ENCODE measurements at places on chromosomes 4 and X. TPM values are rescaled to one million over a fixed set of nuclear protein-coding genes. Genes with fewer than 3 reads are reported as not detected.

The KCTD8 gene
- 1.3 TPM for total RNA-seq

The HTN3 gene
- not detected for total RNA-seq

The SMIM43 gene
- not detected for total RNA-seq

The WAS gene
- total RNA-seq: 17.8 TPM

The PPEF2 gene
- total RNA-seq: not detected

The PSAPL1 gene
- 0.48 TPM for total RNA-seq

The FHDC1 gene
- 2.0 TPM for total RNA-seq

The CRMP1 gene
- 0.28 TPM for total RNA-seq

DNA sequence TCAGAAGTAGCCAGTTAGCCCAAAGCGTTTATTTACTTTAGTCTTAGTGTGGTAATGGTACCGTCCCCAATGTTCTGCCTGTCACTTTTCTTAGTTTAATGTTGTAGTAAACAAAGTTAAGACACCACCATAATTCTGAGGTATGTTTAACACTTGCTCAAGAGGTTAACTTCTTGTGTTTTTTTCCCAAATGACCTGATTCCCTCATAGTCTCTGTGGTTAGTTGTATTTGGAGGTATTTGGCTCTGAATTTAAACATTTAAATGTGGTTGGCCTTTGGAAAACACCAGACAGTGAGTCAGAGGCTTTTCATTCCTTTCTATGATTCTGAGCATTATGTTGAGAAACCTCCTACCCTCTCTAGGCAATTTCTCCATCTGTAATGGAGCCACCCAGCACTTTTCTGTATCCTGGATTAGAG, 47.9 kb downstream of the CXCL1 start:
- DNase-seq: no peak

GRCh38 chrX:39813631-39814277, 284.0 kb downstream of the BCOR start:
- no peak for DNase-seq

DNA sequence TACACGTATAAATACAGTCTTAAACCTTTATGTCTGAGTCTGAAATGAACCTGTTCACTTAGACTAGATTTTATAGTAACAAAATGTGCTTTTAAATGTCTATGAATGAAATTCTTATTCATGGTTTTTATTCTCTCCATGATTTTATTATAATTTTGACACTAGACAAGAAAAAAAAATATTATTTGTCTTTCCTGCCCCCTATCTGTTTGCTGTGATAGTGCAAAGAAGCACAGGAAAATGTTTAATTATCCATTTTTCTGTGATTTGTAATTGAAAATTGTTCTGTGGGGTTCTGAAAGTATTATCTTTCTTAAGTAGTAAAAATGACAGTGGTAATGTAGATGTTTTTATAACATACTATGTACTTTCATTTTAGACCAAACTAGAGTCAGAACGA, 52.0 kb downstream of the INTS6L start:
- no peak for DNase-seq

- no peak for DNase-seq
Measured at GRCh38 chrX:103531002-103531401, 11.7 kb upstream of the RAB40A start.

DNA sequence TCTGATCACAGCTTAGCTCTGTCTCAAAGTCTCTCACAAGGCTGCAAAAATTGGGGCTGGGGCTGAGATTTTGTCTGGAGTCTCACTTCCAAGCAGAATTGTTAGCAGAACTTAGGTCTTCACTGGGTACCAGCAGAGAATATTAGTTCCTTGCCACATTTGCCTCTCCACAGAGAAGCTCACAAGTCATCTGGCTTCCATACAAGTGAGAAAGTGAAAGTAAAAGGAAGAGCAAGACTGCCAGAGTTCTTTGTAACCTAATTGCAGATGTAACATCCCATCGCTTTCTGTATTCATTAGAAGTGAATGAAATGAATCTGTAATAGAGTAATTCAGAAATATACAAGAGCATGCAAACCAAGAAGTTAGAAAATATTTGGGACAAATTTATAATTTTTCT, 624.1 kb upstream of the GNPDA2 start:
- no peak for DNase-seq

- DNase-seq: no peak
Measured at GRCh38 chr4:954211-955020, 19.0 kb downstream of the DGKQ start.

DNA sequence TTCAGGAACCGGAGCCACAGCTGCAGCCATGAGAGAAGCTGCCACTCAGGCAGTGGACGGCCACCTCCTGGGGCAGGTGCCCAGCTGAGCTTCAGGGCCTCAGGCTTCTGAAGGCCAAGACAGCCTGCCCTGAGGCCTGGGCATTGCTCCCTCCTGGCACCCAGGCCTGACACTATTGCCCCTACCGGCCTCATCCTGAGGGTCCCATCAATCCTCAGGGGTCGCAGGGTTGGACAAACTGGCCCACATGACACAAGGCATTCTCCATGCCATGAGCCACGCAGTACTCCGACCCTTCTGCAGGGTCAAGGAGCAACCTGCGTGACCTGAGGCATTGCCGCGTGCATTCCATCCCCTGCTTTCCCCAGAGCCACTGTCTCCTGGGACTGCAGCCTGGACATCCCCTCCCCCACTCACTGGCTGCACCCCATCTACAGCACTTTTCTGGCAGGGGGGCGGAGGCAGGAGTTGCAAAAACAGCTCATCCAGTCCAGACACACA, 3.0 kb upstream of the ZFP92 start:
- DNase-seq: no peak

GRCh38 chrX:54785901-54786300, 12.2 kb downstream of the ITIH6 start:
- DNase-seq: no peak

GRCh38 chr4:147118528-147118927, 172.9 kb upstream of the TTC29 start:
- DNase-seq: no peak

DNA sequence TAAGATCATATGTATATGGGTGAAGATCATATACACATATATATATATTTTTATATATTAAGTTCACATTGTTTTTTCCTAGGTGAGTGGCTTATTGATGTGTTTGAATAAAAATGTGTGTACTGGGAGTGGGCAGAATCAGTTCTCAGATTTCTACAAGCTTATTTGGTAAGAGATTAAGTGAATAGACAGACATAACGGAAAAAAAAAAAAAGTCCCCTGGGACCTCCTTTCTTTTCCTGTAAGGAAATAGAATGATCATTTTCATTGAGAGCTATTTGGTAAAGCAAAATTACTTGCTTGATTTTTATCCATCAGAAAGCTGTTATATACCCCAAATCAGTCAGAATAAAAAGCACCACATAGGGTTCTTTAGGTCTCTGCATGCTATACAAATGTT, 597.7 kb downstream of the PCDH18 start:
- no peak for DNase-seq

GRCh38 chr4:76562161-76562560, 127.1 kb downstream of the SHROOM3 start:
- no peak for DNase-seq

DNA sequence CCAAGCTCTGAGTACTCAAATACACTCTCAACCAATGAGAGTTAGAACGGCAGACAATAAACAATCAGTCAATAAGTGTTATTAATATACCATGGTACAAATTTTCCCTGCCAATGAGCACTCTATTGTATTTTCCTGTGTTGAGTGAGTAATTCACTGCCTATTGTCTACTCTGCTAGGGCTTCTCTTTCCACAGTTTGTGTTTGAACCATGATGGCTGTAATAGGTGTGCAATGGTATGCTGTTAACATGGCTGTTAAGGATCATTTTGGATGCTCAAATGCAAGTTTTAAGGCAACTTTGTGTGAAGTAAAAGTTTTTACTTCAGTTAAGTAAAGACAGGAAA, 41.2 kb downstream of the RPS6KA3 start:
- DNase-seq: no peak

DNA sequence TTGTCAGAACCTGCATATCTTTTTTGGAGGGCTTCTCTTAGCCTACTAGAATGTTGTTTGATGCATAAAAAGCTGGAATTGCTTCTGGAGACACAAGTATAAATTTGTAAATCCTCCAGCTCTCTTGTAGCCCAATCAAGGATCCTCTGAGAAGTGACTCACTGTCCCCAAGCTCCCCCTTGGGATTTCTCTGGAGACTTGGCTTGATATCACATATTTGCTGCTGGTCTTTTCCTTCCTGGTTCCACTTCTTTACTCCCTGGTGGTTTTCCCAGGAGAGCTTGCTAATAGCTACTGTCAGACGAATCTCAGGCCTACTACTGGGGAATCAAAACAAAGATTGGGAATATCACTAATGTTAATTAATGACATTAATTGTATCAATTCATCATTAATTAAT, 173.1 kb downstream of the STK32B start:
- no peak for DNase-seq

DNA sequence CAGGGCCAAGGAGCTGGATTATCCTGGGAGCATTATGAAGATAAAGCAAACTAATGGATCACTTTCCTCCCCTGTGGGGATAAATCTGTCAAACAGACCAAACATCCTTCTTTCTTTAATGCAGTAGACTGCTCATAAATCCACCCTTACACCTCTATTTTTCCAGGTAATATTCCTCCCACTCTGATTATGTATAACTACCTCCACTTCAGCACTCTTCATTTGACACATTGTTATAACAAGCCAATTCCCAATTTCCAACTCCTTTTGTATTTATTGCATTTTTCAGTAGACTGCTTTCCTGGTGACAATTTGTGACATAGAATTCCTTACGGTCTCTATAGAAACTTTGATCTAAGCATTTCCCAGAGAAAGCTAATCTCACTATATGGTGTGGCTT, 115.0 kb upstream of the PRKG2 start:
- DNase-seq: no peak

DNA sequence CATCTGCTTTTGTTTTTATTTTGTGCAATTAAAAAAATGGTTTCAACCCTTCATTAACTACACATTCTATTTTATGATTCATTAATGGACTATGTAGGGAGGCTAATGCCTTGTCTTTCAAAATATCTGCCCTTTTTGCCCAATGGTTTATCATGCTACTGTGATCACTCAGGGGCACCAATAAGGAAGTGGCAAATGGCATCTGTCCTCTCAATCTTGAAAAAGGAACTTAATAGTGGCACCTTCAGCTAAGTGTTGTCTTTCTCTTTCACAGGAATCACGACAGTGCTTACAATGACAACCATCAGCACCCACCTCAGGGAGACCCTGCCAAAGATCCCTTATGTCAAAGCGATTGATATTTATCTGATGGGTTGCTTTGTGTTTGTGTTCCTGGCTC, 57.1 kb downstream of the COMMD8 start:
- DNase-seq: no peak

- no peak for DNase-seq
Measured at GRCh38 chr4:98006060-98006459, 137.2 kb downstream of the STPG2 start.

DNA sequence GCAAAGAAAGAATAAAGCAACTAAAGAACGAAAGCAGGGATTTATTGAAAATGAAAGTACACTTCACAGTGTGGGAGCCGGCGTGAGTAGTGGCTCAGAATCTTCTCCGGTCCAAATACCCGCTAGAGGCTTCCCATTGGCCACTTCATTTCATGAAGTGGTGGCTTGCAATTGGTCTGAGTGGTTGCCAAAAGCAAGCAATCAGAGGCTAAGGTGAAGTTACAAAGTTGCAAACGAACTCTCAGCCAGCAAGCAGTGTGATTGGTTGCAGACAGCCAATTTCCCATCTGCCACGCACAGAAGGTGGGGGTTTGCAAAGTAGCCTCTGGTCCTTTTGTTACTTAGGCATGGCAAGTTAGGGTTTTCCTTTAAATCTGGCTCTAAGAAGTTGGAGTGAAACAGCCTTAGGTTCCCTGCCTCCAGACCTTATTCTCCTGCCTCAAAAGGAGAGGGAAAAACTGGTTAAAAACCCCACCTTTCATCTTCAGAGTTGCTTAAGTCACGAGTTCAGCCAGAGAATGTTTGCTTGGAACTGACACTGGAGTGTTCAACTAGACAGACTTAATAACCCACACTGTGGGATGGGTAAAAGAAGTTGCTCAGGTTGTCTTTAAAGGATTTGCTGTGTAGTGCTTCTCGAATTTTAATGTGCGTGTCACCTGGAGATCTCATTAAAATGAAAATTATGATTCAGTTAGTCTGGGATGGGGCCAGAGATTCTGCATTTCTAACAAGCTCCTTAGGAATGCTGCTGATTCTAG, 6.9 kb upstream of the CLOCK start:
- DNase-seq: peak; percentile 28

DNA sequence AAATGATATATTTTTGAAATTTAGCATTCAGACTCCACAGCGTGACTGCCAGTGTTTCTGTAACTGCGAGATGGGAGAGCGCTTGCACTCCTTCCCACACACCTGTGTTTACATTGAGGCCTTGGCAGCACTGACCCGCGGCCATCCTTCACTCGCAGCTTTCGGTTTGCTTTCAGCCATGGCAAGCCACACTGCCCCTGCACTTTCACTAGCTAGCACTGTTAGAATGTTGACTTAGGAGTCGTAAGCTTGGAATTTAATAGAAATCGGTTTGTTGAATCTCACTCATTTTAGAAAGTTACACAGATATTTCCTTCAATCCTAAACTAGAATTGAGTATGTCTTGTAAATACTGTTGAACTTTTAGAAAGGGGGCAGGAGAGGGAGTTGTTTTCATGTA, 136.2 kb downstream of the CFAP299 start:
- no peak for DNase-seq

GRCh38 chrX:118548841-118549240, 53.2 kb downstream of the DOCK11 start:
- no peak for DNase-seq

DNA sequence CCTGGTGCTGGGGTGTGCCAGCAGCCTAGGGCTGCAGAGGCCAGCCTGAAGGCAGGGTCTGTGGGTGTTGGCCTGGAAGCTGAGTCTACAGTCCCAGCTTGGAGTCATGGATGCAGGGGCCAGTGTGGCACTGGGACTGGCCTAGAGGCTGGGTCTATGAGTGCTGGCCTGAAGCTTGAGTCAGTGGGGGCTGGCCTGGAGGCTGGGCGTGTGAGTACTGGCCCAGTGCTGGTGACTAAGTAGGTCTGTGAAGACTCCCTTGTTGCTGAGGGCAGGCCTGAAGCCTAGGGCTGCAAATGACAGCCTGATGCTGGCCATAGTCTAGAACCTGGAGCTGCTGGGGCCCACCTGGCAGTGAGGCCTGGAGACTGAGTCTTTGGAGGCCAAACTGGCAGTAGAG, 31.3 kb upstream of the ALG13 start:
- DNase-seq: no peak

- no peak for DNase-seq
Measured at GRCh38 chrX:141759238-141759637, 60.7 kb upstream of the SPANXD start.

DNA sequence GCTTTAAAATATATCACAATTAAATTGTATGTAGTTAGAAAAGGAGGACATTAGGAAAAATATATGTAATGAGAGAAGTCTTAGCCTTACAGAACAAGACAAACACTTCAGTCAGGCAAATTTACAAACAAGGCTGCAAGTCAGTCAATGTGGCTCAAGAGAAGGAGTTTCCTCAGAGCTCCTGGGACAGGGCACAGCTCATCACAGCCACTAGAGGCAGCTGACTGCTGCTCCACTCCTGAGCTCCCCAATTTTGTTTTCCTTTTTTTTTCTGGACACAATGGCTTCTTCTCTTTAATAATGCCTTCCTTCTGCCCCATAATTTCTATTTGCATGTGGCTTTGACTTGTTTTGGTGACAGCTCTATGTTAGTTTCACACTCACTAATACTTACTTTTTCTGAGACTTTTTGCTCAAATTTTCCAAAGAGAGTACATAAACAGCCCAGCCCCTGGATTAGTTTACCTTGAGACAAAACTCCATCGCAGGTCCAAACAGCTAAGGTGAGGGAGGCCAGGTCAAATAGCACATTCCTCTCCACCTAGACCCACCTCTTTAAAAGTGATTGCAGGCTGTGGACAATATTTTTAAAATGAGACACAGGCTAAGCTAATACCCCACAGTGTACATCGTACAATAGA, 850.4 kb upstream of the FRG1 start:
- DNase-seq: no peak

All from omental fat pad (tissue), 4 donors.